Chondrocyte (in vitro differentiated cells): ENCODE measurements at places on chromosomes 13 and 19. TPM values are rescaled to one million over a fixed set of nuclear protein-coding genes. Genes with fewer than 3 reads are reported as not detected.

GRCh38 chr13:73943137-73943964 is 190.9 kb downstream of the KLF12 start:
- DNase-seq, result no peak

CCDC122 gene
- total RNA-seq, result 5.5 to 8.3 TPM (median 7.3 TPM) in 3 replicates

DNA sequence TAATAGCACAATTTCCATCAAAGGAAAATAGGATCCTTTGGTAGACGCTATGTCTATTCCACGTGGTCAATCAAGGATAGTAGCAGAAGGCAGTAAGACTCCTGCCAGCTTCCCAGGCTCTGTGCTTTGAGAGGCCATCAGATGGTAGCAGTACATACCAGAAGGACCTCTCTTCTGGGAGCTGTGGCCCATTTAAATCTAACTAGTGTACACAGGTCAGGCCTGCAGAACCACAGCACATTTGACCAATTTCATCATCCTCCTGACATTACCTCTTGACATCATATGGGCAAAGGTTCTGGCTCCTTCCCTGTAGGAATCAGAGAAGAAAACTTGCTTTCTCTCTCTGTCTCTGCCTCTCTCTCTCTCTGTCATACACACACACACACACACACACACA is 229.6 kb upstream of the HTR2A start:
- DNase-seq, result no peak

TMEM59L gene
- 4.4 to 4.8 TPM (median 4.4 TPM) in 3 replicates for total RNA-seq

GRCh38 chr19:34707661-34708060 is 26.4 kb upstream of the ZNF181 start:
- DNase-seq, result no peak

DNA sequence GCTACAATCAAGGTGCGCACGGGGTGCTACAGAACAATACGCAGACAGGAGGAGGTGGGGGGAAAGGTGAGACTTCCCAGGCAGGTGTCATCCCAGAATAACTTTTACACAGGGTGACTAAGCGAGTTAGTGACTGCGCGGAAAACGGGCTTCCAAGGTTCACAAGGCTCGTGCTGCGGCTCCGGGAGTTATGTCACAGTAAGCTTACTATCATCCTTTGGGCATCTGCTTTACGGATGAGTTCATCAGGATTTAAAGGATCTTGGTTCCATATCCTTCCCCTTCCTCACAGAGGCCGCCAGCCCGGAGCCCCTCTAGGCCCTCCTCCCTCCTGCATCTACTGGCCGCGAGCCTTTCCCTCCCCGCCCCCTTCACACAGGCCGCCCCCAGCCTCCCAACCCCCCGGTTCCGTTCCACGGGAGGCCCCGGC is 474 bp upstream of the IFT88 start:
- DNase-seq, result no peak

DNA sequence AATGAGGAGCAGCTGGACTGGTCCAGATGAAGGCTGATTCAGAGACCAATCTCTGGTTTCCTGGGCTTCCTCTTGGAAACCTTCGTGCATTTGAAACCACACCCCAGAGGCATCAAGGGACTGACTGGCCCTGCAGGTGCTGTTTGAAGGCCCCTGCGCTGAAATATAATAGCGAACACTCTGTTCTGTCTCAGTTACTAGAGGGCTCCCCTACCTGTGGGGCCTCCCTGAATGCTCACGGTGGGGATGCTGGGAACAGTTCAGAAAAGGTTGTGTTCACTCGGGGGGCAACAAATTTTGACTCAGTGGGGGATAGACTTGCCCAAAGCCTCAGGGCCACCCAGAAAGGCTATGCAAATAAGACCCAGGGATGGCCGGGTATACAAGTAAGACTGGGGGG is 6.4 kb downstream of the CCDC8 start:
- DNase-seq, result peak; percentile 25
